ENCODE measurements at places on chromosomes 13 and 19. TPM values are rescaled to one million over a fixed set of nuclear protein-coding genes. Genes with fewer than 3 reads are reported as not detected.

- H3K36me3 ChIP-seq: peaks cover 2% of the 10 kb centered on the region
- H3K27me3 ChIP-seq: no peaks in the 10 kb centered on the region
- no peak overlapping the region for H3K4me3 ChIP-seq
- H3K27ac ChIP-seq: no peak overlapping the region
- no peaks in the 10 kb centered on the region for H3K4me1 ChIP-seq
These were observed 5.3 kb downstream of the MISP start for GRCh38 chr19:756236-756635.

DNA sequence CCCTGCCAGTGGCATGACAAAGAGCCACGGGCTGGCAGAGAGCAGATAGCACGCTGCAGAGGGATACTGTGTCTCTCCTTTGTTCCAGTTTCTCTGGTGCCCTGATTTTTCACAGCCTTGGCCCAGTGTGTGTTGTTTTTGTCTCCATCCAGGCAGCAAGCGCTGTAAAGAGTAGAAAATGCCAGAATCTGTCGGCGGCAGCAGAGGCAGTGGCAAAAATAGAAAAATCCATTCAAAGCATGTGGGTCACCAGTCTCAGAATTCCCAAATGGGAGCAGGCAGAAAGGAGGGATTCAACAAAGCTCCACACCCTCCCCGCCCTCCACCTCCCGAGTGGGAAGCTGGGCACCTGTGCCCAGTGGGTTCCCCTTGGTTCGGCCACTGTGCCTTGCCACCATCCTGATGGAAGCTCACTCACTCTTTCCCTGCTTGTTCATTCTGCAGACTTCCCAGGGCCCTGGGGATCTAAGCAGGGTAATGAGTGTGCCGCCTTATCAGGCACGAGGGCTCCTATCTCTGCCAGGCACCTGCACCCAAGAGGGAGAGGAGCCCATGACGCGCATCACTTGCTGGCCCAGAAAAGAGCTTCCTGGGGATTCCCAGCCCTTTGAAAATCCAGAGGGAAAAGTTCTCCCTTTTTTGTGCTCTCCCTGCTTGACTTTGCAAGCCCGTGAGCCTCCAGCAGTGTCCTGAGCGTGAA is 416.9 kb downstream of the IRS2 start:
- H3K4me3 ChIP-seq: no peak overlapping the region
- no peaks in the 10 kb centered on the region for H3K27me3 ChIP-seq
- no peak for DNase-seq
- no peaks in the 10 kb centered on the region for H3K4me1 ChIP-seq

GRCh38 chr13:101474419-101474957 is 22.0 kb downstream of the ITGBL1 start:
- H3K27ac ChIP-seq: no peak overlapping the region
- DNase-seq: no peak
- no peak overlapping the region for H3K4me3 ChIP-seq
- H3K4me1 ChIP-seq: no peaks in the 10 kb centered on the region

- DNase-seq: no peak
- no peaks in the 10 kb centered on the region for H3K36me3 ChIP-seq
- H3K27ac ChIP-seq: no peak overlapping the region
- no peak overlapping the region for H3K4me3 ChIP-seq
- peaks cover 23% of the 10 kb centered on the region for H3K27me3 ChIP-seq
These were observed 8.8 kb downstream of the IGLON5 start for GRCh38 chr19:51320280-51320657.

DNA sequence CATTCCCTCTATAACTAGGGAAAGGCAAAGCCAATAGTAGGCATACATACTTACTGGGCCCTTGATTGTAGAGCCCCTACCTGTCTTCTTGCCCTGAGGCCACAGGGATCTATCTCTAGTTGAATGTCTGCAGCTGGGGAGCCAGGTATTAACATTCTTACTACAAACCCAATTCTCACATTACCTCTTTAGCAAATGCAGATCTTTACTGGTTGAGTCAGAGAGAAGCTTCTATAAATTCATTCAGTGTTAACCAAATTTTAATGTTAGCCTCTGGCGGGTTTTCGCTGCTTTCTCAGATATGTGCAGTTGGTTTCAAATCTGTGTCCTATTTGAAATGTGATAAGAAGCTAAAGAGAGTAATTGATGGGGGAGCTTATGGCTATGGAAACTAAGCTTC is 43.2 kb downstream of the SERTM1 start:
- no peak overlapping the region for H3K27ac ChIP-seq
- H3K4me3 ChIP-seq: no peak overlapping the region
- H3K4me1 ChIP-seq: no peaks in the 10 kb centered on the region
- peaks cover 5% of the 10 kb centered on the region for H3K27me3 ChIP-seq

DNA sequence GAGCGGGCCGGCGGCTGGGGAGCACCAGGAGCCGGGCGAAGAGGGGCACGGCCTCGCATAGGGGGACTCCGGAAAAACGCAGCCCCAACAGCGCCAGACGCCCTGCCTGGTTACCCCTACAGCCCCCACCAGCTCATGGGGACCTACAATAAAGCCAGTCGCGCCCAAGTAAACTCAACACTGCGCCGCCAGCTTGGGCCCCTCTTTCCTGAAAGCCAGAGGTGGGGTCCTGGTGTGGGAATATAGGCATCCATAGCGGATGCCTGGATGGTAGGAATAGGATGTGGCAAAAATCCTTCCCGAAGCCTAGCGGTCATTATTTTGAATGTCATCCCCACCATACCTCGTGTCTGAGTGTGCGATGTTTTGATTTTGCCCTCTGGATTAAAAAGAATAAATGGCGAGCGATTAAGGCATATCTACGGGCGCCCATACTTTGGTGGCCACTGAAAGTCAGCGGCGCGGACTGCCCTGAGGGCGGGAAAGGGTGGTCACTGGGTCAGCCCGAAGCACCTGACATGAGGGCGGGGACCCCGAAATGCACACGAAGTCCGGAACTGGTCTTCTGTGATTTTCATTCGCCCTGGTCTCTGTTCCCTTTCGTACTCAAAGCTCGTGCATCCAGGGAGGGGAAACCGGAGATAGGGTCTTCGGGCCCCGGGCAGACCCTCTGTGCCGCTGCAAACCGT is at the start of the genes NHLRC3 and PROSER1:
NHLRC3 (plus strand) TSS at position 577 of the 689 bp plus-strand sequence. CDS start 184 bp downstream, outside the sequence.
PROSER1 (minus strand) TSS at position 210 of the 689 bp plus-strand sequence. CDS start 847 bp downstream, outside the sequence.
- peak within 1 kb of the TSS; percentile 90 for H3K4me3 ChIP-seq
- H3K27me3 ChIP-seq: no peaks in the 10 kb centered on the region
- DNase-seq: peak; percentile 92
- H3K4me1 ChIP-seq: peaks cover 55% of the 10 kb centered on the region

DNA sequence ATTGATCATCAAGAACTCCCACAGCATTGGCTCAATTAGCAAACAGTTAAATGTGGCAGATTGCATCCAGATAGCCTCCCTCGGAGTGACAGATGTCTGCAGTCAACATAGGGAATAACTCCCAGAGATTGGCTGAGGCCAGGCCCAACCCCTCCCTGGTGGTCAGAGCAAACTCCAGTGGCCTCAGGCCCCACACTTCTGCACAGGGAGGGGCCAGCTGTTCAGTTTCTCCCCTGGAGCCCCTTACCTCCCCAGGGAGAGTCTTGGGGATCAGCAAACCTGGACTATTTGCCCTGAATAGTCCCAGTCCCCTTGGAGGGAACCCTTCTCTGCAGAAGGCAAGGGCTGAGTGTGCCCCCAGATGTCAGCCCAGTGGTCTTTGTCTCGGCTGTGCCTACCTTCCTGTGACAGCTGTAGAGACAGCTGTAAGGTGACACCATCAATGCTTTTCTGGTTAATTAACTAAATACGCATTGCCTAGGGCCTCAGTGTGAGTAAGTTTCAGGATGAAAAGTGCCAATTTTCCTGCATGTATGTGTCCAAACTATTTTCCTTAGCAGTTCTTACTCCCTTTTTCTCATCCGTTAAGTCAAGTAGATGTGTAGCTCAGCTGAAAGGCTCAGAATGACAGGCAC is 102.7 kb upstream of the UQCRFS1 start:
- no peak for DNase-seq
- no peaks in the 10 kb centered on the region for H3K36me3 ChIP-seq
- no peaks in the 10 kb centered on the region for H3K4me1 ChIP-seq
- no peak overlapping the region for H3K4me3 ChIP-seq
- H3K27ac ChIP-seq: no peak overlapping the region
- H3K27me3 ChIP-seq: peaks cover 5% of the 10 kb centered on the region

- H3K4me1 ChIP-seq: no peaks in the 10 kb centered on the region
- H3K4me3 ChIP-seq: no peak overlapping the region
- no peak overlapping the region for H3K27ac ChIP-seq
- H3K27me3 ChIP-seq: no peaks in the 10 kb centered on the region
- H3K36me3 ChIP-seq: no peaks in the 10 kb centered on the region
These were observed 31.3 kb upstream of the FOXO1 start for GRCh38 chr13:40697711-40698110.

The BRSK1 gene
- 7.5 TPM for total RNA-seq

The ZNF414 gene
- 28.7 TPM for total RNA-seq

The POSTN gene
- not detected for total RNA-seq

Data from activated CD8-positive, alpha-beta T cell treated with anti-CD3 and anti-CD28 coated beads, Interleukin-2, amount 10 ng/mL, durations not matched to agents 7 days and 5 days (primary cell).